ENCODE measurements at places on chromosomes 7 and 10. TPM values are rescaled to one million over a fixed set of nuclear protein-coding genes. Genes with fewer than 3 reads are reported as not detected.

Gene GLUD1
- total RNA-seq, result 162 TPM

Gene OSBPL3
- total RNA-seq, result 14.1 TPM

Gene FZD1
- 9.7 TPM for total RNA-seq

Gene CC2D2B
- total RNA-seq, result 2.2 TPM

Gene LRRD1
- total RNA-seq, result 3.8 TPM

Gene MOGAT3
- total RNA-seq, result not detected

Gene KIF20B
- 13.1 TPM for total RNA-seq

Gene FZD8
- total RNA-seq, result 17.5 TPM

Gene ADCY1
- 286 TPM for total RNA-seq

Gene MSMB
- total RNA-seq, result not detected

Gene PLAC9
- 1.3 TPM for total RNA-seq

Gene UTF1
- total RNA-seq, result not detected

Gene RGS10
- total RNA-seq, result 3.4 TPM

Gene FOXP2
- 36.0 TPM for total RNA-seq

Gene DRGX
- not detected for total RNA-seq

Gene CLDN3
- not detected for total RNA-seq

Gene KLLN
- 0.63 TPM for total RNA-seq

Gene SOSTDC1
- total RNA-seq, result 13.1 TPM

Gene PNLIPRP2
- total RNA-seq, result not detected

Gene TUBB8
- total RNA-seq, result not detected

Gene CCM2
- 24.7 TPM for total RNA-seq

Gene BTBD16
- not detected for total RNA-seq

Gene CHCHD1
- 16.3 TPM for total RNA-seq

Gene OR2A1
- not detected for total RNA-seq

Gene C7orf57
- total RNA-seq, result 1.3 TPM

Gene HKDC1
- total RNA-seq, result 3.1 TPM

Gene LYZL2
- total RNA-seq, result not detected
